Keratinocyte (primary cell): ENCODE measurements at places on chromosomes 6 and 20. TPM values are rescaled to one million over a fixed set of nuclear protein-coding genes. Genes with fewer than 3 reads are reported as not detected.

- no peaks in the 10 kb centered on the region for H3K27me3 ChIP-seq
- H3K36me3 ChIP-seq, result no peaks in the 10 kb centered on the region
- peaks cover 50% of the 10 kb centered on the region for H3K4me1 ChIP-seq
- DNase-seq, result peak; percentile 54
- H3K4me3 ChIP-seq, result no peak overlapping the region
These were observed 211.5 kb upstream of the FOXA2 start for GRCh38 chr20:22795871-22796270.

GRCh38 chr6:32658268-32658897 is 8.1 kb downstream of the HLA-DQB1 start:
- H3K4me1 ChIP-seq, result no peaks in the 10 kb centered on the region
- no peak for DNase-seq
- H3K27ac ChIP-seq, result no peak overlapping the region
- H3K4me3 ChIP-seq, result no peak overlapping the region
- no peaks in the 10 kb centered on the region for H3K27me3 ChIP-seq
- H3K36me3 ChIP-seq, result peaks cover 4% of the 10 kb centered on the region

The LY86 gene
- polyA plus RNA-seq, result not detected in 3 replicates

- H3K36me3 ChIP-seq, result no peaks in the 10 kb centered on the region
- no peaks in the 10 kb centered on the region for H3K27me3 ChIP-seq
- no peaks in the 10 kb centered on the region for H3K4me1 ChIP-seq
- H3K27ac ChIP-seq, result no peak overlapping the region
- H3K4me3 ChIP-seq, result no peak overlapping the region
These were observed 13.7 kb downstream of the SLC13A3 start for GRCh38 chr20:46637427-46638133.

The AARS2 gene
- polyA plus RNA-seq, result 5.8 to 8.5 TPM (median 5.9 TPM) in 3 replicates

GRCh38 chr20:45097485-45098102 is 3.3 kb downstream of the KCNS1 start:
- no peak overlapping the region for H3K27ac ChIP-seq
- peaks cover 11% of the 10 kb centered on the region for H3K4me1 ChIP-seq
- H3K27me3 ChIP-seq, result no peaks in the 10 kb centered on the region
- DNase-seq, result no peak

The ORC3 gene
- polyA plus RNA-seq, result 23.1 to 37.4 TPM (median 23.7 TPM) in 3 replicates

DNA sequence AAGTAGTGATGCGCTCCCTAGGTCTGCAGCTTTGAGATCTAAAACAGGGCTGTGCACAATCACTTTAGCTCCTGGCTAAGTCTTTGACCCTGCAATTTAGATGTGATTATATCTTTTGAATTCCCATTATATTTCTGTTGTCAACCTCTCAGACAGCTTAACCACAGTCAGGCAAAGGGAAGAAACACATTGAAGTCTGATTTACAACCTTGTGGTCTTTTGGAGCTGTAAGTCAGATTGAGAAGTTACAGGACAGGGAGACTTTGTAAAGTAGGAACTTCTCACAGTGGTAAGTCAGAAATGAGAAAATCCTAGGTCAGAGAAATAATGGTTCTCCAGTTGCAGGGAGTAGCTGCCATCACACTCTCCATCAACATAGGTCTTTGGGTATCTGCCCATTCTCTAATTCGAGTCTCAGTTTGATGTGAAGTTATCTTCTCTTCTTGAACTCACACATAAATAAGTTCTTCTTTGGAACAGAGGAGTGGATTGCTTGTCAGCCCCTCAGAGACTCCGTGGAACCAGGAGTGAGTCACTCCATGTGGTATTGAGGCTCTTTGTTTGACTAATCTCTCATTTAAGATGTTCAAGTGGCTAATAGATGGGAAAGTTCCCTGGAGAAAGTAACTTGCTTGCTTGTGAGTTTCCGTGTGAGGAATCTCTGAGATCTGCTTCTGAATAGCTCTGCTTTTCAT is 35.0 kb upstream of the SGK1 start:
- H3K27ac ChIP-seq, result no peak overlapping the region
- DNase-seq, result no peak
- H3K4me3 ChIP-seq, result no peak overlapping the region
- H3K36me3 ChIP-seq, result no peaks in the 10 kb centered on the region
